ENCODE measurements at places on chromosomes 2 and 18.
A peak's percentile ranks its signal among the peaks of the same experiment; 100 is the strongest.

DNA sequence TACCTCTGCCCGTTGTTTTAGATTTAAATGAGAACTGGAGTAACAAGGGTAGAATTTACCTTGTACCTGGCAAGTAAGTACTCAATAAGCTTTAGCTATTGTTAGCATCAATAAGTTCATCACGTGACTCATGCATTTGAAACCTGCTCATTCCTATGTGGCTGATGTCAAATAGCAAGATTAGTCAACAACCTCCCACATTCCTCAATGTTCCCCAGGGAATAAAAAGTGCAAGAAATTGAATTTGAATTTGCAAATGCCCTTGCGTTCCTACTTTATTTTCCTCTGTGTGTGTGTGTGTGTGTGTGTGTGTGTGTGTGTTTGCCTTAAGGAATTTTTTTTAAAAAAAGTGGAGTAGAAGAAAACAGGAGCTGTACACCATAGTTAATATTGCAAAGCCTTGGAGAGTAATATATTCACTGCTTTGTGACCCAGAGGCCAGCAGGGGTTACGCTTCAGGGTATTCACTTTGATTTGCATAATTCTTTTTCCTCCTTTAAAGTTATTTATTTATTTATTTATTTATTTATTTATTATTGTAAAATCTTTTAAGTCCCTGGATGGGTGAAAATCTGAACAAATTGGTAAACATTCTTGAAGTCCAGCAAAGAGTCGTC is 43.9 kb upstream of the DNAH7 start:
- no peak for DNase-seq

DNA sequence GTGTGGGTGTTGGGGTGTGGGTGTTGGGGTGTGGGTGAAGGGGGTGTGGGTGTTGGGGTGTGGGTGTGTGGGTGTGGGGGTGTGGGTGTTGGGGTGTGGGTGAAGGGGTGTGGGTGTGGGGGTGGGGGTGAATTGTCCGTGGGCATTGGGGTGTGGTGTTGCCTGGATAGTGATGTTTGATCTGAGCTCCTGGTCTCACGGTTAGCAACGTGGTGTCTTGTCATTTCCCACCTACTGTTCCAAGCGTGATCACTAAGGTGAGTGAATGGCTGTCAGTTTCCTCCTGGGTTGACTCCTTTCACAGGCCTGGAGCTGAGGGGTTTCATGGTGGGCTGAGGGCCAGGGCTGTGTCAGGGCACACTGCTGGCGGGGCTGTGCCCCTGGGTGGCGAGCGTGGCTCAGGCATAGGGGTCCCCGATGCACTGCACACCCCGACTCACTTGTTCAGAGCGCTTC is 27.2 kb downstream of the RTP5 start:
- DNase-seq: no peak

DNA sequence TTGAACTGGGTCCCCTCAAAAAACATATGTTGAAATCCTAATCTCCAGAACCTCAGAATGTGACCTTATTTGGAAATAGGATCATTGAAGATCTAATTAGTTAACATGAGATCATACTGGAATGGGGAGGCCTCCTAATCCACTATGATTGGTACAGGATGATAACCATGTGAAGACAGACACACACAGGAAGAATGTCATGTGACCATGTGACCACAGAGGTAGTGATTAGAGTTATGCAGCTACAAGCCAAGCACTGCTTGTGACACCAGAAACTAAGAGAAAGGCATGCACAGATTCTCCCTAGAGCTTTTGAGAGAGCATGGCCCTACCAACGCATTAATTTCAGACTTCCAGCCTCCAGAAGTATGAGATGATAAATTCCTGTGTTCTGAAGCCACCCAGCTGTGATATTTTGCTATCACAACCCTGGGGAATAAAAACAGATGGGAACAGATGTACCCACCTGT is 47.0 kb upstream of the TGIF1 start:
- DNase-seq: no peak

DNA sequence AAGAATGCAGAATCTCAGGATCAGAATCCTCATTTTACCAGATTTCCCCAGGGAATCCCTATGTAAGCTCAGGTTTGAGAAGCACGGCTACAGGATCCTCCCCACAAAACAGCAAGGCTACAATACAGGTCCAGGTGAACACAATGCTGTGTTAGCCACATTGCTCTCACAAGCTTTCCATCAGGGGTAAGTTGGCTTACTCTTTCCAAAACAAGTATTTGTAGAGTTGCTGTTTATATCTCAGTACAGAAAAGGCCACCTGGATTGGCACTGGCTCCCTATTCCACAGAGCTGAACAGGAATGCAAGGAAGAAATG is 11.0 kb downstream of the SPRED2 start:
- DNase-seq: no peak

- DNase-seq: no peak
Observed at GRCh38 chr2:32931945-32932709, 14.6 kb upstream of the LTBP1 start.

GRCh38 chr2:158988501-158988900 is 20.1 kb downstream of the TANC1 start:
- DNase-seq: no peak

DNA sequence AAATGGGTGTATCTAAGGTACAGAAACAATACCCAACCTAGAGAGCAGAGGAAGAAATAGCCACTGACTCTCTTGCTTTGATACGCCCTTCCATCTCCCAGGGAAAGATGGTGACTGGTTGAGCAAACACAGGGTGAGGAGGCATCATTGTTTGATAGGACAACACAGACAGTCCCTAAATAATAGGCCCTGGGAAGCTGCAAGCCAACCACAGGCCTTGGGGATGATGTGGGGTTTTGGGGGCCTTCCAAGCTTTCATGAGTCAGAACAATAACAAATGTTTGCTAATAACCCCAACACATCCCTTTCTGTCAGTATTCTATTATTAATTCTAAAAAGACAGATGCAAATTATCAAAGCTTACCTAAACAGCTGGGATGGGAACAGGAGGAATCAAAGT is 9.8 kb downstream of the LGALSL start:
- DNase-seq: no peak

DNA sequence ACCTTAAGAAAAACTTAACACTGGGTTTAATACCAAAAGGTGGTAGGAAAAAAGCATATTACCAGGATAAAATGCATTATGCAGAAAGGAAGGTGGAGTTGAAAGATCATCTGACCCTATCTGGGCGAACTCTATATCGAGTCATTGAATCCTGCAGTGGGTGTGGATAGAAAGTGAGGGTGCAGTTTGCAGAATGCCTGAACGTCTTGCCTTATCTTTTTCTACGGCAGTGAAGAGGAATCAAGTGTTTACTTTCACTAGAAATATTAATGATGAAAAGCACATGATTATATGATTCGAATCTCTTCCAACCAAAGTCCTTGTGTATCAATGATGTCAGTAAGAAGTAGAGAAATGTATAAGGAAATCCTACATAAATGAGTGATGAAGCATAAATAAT is 4.3 kb upstream of the CAVIN2 start:
- no peak for DNase-seq

GRCh38 chr2:177285892-177286715 is 21.6 kb upstream of the NFE2L2 start:
- DNase-seq: no peak

GRCh38 chr18:46134920-46135675 is 30.9 kb downstream of the HAUS1 start:
- DNase-seq: no peak

DNA sequence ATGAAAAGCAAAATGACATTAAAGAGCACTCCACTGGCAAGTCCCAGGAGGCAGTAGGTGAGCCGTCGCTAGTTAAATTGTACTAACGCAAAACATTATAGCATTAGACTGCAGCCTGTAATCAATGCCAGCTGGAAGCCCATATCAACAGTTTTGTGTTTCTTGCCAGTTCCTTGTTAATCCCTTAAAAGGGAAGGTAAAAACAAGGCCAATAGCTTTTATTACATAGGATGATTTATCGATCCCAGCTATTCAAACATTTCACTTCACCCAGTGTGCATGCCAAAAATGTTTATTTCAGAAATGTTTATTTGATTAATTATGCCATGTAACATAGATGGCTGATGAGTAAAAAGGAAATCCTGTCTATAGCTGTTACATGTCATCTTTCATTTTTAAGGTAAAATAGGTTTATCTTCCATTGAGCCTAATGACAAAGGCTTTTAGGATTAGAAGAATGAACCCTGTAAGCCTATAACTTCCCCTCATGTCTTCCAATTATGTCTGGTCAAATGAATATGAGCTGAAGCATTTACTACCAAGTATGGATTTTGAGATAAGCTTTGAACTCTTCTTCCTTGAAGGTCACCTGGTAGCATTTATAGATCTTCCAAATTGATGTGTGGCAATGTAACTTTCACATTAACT is 591.2 kb downstream of the RNF144A start:
- DNase-seq: no peak

DNA sequence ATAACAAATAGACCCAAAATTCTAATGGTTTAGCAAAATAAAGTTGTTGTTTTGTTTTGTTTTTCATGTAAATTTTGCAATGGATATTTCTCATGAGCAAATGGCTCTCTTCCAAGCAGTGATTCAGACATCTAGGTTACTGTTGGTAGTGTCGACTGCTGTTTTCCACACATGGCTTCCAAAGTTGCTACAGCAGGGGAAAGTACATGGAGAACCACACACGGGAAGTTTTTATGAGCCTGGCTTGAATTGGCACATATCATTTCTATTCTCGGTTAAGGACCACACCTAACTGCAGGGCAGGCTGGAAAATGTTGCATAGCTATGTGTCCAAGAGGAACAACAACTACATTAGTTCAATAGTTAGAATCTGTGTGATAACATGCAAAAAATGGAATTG is 262.1 kb downstream of the GALNT13 start:
- no peak for DNase-seq

DNA sequence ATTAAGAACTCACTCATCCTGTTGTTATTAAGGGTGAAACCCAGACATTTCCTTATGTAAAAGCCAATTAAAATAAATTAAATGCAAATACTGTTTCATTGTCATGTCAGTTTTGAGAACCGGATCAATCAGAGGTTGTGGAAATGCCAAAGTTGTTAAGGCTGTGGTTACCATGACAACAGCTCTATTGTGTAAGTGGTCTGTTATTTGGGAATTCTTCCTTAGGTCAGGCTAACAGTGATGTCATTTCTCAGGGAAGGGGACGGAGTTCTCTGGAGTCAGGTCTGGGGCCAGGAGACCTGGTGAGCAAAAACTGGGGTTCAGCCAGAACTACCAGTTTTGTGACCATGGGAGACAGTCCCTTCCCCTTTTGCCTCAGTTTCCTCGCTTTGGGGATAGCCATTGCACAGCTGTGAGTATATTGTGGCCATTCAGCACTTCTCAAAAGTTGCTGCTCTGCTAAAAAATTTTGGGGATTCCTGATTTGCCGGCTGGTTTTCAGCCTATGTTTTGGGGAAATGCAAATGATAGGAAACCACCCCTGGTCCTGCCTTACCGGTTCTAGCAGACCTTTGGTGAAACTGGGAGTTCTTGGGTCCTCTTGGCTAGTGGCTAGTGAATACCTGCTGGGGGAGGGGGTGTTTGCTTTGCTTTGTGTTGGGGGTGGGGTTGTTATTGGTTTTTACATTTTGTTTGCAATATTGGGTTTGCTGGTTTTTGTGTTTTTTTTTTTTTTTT is 21.6 kb downstream of the HPCAL1 start:
- DNase-seq: no peak

- no peak for DNase-seq
Observed at GRCh38 chr2:63192169-63192888, 141.7 kb downstream of the OTX1 start.

DNA sequence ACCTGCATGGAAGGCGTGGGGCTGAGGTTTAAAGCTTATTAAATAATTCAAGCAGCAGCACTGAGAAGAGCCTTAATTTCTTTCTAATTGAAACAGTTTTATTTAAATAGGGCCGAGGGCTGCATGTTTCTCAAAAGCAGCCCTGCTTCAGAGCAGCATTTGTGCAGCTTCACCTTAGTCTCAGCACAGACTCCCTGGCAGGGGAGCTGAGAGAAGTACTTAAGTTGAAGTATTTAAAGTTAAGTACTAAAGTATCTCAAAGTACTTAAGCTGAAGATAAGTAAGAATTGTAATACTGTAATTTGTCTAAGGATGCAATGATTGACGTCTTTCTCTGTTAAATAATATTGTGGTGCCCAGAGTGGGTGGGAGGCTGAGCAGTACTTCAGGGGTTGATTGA is 31.4 kb downstream of the IMPA2 start:
- no peak for DNase-seq

DNA sequence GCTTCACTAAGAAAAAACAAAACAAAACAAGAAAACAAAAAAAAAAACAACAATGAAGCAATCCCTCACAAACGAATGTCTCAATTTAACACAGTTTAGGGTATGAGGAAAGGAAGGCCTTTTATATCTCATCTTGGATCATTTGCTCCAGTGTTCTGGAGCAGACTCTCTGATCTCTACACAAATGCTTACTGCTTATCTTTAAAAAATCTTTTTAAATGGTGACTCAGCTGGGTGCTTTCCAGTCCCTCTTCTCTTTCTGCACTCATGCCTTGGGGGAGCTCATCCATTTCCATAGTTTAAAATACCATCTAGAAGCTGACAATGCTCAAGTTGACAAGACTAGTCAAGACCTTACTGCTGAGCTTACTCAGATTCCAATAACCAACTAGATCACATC is 56.2 kb downstream of the ETAA1 start:
- DNase-seq: no peak

DNA sequence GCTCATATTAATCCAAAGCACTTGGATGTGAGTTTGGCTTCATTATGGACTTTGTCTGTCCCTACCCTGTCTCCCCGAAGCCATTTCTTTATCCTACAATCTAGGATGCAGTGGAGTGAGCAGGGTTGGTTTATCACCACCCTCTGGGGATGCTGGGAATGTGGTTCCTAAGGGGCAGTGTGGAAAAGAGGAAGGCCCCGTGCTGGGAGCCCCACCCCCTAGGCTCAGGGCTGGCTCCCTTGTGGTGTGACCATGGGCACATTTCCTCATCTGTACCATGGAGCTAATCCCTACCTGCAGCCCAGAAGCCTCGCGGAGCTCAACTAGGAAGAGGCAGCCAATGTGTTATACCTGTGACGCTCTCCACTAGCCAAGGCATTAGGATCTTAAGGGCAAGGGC is 92.5 kb downstream of the TGOLN2 start:
- DNase-seq: no peak

DNA sequence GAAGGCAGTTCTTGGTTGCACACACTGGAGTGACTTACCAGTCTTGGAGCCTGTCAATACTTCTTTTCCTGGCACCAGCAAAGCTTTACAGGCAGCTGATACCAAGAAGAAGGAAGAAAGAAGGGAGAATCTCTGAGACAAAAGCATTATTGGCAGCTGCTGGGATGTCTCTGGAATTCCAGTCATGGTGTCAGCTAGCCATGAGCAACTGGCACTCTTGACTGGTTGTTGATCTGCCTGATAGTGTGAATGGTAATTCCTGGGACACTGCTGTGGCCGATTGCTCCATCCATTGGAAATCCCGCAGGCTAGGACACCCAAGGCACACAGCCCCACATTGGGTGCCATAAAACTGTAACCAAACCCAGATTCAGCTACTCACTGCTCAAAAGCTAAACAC is 17.8 kb upstream of the SPAG16 start:
- no peak for DNase-seq

DNA sequence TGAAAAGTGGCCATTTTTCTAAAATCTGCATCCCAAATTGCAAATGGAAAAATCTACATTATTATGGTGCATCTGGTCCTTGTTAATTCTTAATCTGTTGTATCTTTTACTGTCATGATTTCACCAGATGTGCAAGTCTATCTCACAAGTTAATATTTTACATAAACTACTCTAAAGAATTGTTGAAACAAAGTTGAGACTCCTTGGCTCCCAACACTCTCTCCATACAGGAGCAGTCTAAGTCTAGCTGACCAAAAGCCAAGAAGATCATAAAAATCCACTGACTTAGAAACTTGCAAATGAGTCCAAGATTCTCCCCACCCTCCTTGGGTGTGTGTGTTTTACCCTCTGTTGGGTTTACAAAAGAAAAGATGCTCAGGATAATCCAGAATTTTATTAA is 85.1 kb downstream of the NCKAP5 start:
- peak; percentile 42 for DNase-seq
